Left lobe of liver (tissue), 2 donors: ENCODE measurements at places on chromosomes 4 and X.

DNA sequence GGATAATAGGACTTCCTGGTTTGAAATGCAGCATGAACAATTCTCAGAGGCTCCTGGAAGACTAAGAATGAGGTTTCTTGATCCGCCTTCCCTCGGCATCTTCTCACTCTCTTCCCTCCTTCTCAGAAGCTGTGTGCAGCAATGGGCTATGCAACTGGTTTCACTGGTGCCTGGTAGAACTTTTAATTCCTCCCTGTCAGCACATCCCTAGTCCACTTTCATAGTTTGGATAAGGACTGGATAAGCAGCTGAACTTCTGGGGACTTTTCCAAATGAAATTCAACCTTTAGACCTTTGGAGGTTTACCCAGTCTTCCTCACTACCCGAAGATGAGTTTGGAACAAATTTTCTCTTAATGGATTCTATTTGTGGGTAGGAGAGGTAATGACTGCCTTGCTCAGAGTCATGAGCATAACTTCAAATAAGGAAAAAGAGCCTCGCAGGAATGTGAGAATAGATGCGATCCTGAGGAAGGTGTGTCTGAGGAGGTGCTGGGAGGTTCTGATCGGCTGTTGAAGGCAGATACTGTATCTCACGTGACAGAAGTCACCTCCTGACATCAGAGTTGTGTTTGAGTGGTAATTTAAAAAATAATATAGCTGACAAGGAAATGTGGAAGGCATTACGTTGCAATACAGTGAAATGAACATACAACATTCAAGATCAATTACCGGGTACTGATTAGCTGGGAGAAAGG, 56.0 kb upstream of the HAND2 start:
- no peak for DNase-seq

- DNase-seq: no peak
These were observed 482.4 kb downstream of the SPRY1 start for GRCh38 chr4:123878976-123879375.

DNA sequence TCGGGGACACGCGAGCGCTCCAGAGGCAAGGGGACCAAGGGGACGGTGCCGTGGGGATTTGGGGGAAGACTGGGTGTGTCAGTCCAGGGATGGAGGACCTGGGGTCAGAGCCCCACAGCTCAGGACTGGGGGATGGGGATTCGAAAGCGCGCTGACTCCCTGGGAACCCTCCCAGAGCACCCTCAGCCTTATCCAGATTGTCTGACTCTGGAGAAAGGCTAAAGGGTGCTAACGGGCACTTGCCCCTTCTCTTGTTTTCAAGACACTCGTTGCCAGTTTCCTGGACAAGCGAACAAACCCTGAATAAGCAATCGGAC, 1.1 kb downstream of the DOCK11 start:
- DNase-seq: no peak

DNA sequence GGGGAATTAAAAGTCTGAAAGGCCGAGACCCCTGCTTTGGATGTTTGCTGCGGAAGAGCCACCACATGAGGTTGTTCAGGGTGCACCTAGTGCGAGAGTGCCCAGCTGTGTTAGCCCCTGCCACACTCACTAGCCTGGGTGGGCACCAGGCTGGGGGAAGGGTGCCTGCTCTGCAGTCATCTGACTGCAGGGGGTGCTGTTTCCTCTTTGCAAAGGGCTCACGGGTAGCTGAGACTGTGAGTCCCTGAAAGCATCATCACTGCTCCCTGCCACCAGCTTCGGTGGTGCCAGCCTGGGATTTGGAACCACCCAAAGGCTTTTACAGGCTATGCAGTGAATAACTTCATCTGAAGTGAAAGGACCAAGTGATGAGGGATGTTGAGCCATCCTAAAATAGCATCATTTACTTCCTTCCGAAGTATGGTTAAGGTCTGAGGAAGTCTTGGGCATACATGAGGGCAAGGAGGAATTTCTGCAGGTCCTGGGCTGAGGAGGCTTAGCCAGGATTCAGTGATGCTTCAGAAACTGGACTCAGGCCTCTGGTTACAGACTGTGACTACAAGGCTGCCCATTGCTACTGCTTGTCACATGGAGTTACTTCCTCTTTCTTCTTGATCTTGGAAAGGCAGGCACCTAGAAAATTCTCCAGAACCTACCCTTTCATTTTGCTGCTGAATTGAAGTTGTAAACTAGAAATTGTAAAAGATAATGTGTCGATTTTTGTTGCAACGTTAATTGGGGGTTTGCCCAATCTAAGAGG, 293.2 kb upstream of the PRPS2 start:
- DNase-seq: no peak

DNA sequence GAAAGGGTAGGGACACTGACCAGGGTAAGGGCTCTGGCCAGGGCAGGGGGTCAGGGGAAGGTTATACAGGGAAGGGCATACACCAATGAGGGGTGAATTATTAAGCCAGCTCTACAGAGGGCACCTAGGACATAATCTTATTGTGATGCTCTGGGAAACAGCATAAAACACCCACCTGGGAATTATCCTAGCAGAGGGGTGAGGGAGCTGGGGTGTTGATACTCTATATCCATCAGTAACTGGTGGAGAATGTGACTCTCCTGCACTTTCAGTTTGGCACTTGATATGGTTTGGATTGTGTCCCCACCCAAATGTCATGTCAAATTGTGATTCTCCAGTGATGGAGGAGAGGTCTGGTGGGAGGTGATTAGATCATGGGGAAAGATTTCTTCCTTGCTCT, 291.2 kb downstream of the ASMT start:
- no peak for DNase-seq

- DNase-seq: no peak
These were observed 21.0 kb upstream of the ETNPPL start for GRCh38 chr4:108783665-108784463.

GRCh38 chr4:7652906-7653305, 218.2 kb upstream of the PSAPL1 start:
- no peak for DNase-seq

- no peak for DNase-seq
These were observed 9.5 kb upstream of the BMP2K start for GRCh38 chr4:78766650-78767049.

DNA sequence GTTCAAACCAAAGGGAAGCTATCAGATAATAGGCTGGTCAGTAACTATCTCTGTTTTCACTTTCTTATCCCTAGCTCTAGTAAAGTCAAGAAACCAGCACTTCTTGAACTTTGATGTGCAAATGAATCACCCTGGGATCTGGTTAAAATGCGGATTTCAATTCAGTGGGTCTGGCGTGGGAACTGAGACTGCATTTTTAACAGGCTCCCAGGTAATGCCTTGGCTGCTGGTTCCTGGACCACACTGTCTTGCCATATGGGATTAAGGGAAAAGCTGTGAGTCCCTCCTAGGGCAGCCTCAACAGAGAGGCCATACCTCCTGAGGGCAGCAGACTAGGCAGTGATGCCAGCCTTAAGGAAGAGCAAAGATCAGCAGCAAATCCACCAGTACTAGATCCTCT, 1.7 kb downstream of the RNF175 start:
- no peak for DNase-seq

GRCh38 chr4:139146926-139147629, 29.9 kb downstream of the ELF2 start:
- no peak for DNase-seq

GRCh38 chrX:129791961-129792570, 12.3 kb downstream of the SASH3 start:
- no peak for DNase-seq

- no peak for DNase-seq
These were observed 14.0 kb downstream of the CXCL2 start for GRCh38 chr4:74084984-74085383.

- DNase-seq: no peak
These were observed 421.2 kb downstream of the EPHA5 start for GRCh38 chr4:65249111-65249510.

DNA sequence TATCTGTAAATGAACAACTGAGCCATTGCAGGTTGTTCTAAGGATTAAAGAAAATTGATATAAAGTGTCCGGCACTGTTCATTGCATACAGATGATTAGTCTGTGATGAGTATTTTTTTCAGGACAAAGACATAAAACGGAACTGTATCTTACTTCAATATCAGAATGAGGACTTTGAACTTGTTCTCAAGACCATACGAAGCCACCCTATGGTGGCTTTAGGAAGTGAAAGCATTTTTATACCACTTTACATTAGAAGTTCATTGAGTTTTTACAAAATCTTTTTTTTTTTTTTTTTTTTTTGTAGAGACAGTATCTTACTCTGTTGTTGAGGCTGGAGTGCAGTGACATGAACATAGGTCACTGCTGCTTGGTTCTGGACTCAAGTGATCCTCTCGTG, 45.2 kb upstream of the TRIM2 start:
- DNase-seq: no peak

- no peak for DNase-seq
These were observed 19.9 kb downstream of the GPKOW start for GRCh38 chrX:49103637-49104036.

DNA sequence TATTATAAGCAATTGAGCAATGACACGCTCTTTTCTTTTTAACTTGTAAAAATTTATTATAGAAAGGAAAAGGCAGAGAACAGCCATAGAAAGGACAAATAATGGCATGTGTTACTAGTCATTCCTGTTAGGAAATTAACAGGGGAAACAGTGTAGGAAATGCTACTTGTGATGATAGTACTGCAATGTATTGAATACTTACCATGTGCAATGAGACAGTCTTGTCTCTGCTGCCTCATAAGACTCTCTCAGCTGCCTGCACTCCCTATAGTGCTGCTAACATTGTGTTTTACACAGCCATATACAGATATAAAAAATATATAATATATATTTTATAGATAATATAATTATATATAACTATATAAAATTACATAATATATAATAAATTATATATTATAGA, 62.3 kb upstream of the SHOX start:
- no peak for DNase-seq

GRCh38 chrX:3351276-3351675, 4.8 kb upstream of the MXRA5 start:
- DNase-seq: no peak

DNA sequence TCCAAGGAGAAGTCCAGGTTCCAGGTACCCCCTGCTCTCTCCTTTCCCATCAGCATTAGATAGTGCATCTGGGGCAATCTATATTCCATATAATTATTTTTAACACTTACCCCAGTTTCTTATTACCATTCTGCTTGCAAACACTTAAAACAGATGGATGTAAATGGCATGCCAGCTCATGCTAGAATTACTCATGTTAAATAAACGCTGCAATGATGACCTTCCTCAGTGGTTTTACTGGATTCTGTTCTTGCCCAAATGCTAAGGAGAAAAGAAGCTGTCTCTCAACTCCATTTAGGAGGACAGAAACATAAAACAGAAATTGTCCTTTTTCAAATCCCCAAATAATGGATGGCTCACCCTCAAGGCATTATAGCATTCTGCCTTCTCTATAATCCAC, 161.1 kb downstream of the NLGN4X start:
- DNase-seq: no peak

- no peak for DNase-seq
These were observed 44.7 kb upstream of the ACSL4 start for GRCh38 chrX:109777749-109778148.

DNA sequence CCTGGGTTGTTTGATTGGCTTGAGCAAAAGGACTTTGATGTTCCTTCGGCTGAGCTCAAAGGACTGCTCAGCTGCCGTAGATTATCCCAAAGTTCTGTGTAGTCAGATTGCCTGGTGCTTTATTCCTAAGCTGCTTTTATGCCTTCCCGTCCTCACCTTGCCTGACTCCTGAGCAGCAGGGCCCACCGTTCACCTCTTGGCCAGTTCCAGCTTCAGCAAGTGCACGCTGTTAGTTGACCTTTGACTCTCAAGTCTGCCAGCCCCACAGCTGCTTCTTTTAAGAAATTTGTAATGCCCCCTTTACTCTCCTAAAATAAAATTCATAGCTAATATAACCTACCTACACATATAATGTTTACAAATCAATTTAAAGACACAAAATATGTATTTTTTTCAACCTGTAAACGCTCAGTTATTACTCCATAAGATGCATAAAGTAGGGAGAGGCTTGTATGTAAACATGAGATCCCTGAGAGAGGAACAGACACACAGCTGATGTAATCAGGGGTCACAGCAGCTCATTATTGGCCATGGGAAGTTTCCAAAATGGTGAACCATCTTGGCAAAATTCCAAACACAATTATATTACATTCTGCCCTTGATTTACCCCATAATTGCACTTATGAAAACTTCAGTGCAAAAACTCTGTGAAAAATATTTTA, 28.6 kb downstream of the UCHL1 start:
- DNase-seq: no peak

GRCh38 chrX:73447311-73447794, 500 bp downstream of the CDX4 start:
- DNase-seq: no peak

DNA sequence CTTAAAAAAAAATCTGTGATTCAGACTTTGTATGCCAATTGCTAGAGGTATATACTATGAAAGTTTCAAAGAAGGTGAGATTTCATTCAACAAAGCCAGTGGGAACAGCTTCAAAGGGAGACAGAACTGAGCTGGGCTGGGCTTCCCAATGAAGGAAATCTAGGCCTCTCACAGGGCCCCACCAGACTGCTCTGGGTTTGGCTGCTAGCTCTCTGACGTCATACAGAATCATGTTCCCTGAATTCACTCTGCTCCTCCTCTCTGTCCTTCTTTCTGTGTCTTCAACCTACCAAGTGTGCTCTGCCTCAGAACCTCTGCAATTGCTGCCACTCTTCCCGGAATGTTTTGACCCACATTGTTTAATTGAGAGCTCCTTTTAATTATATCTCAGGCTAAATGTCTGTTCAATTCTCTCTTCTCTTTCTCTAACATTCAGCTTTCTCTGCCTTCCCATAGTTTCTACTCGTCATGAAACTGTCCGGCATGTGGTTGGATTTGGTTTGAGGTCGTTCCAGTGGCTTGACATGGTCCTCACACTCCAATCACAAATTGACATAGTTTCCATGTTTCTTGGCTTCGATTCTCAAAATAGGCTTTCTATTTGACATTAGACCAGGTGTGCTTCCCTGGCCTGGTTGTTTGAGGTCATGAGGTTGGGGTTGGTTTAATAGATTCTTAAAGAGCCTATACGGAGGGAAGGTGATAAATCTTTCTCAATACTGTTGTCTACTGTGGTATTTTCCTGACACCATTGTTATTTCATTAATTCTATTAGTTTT, 282.1 kb upstream of the EMCN start:
- no peak for DNase-seq

GRCh38 chrX:111151764-111152163, 55.8 kb downstream of the PAK3 start:
- no peak for DNase-seq

GRCh38 chr4:125123570-125124109, 191.1 kb upstream of the FAT4 start:
- no peak for DNase-seq
